ENCODE measurements at places on chromosomes 3 and 15.
A peak's percentile ranks its signal among the peaks of the same experiment; 100 is the strongest.

DNA sequence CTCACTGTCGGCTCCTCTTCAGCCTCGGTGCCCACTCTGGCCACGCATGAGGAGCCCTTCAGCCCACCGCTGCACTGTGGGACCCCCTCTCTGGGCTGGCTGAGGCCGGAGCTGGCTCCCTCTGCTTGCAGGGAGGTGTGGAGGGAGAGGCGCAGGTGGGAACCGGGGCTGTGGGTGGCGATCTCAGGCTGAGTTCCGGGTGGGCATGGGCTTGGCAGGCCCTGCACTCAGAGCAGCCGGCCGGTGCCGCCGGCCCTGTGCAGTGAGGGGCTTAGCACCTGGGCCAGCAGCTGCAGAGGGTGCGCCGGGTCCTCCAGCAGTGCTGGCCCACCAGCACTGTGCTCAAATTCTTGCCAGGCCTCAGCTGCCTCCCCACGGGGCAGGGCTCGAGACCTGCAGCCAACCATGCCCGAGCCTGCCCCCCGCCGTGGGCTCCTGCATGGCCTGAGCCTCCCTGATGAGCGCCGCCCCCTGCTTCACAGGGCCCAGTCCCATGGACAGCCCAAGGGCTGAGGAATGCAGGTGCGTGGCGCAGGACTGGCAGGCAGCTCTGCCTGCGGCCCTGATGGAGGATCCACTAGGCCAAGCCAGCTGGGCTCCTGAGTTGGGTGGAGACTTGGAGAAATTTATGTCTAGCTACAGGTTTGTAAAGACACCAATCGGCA is 899.1 kb downstream of the SI start:
- no peak for DNase-seq

GRCh38 chr15:42775416-42775815 is 38.5 kb upstream of the CDAN1 start:
- no peak for DNase-seq

- DNase-seq: no peak
Measured at GRCh38 chr15:65971741-65971995, 102.4 kb downstream of the RAB11A start.

- no peak for DNase-seq
Measured at GRCh38 chr3:64894006-64894405, 206.2 kb upstream of the ADAMTS9 start.

DNA sequence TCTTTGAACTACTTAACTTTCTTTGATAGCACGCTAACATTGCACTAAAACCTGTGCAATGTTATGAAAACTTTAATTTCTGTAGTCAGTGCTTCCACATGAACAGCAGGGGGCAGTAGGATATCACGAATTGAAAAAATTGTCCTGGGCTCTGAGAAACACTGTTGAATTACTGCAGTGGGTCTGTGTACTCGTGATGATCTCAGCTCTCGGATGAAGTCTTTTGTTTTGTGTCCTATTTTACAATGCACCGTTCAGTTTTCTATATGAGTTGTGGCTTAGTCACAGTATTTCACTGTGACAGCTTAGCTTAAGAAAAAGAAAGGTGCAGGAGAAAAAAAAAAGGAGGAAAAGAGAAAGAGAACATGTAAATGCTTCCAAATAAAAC is 141.3 kb upstream of the CCDC54 start:
- DNase-seq: peak; percentile 47

DNA sequence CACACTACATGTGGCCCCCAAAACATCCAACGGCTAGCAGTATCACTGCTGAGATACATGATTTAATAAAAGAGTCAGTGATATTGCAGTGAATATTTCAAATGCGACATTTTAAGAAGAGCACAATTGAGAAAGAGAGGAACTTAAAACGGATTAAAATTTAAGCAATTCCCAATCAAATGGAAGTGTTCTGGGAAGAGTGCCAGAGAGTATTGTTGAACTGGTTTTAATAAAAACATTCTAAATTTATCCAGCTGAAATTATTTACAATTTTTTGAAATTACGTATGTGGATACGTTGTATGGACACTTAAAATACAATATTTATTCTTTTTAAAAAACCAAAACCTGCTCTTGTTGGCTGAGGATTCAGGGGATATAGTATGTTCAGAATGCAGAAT is 117.7 kb downstream of the C3orf38 start:
- DNase-seq: no peak

- no peak for DNase-seq
Measured at GRCh38 chr3:45029661-45030060, 3.6 kb downstream of the CLEC3B start.

DNA sequence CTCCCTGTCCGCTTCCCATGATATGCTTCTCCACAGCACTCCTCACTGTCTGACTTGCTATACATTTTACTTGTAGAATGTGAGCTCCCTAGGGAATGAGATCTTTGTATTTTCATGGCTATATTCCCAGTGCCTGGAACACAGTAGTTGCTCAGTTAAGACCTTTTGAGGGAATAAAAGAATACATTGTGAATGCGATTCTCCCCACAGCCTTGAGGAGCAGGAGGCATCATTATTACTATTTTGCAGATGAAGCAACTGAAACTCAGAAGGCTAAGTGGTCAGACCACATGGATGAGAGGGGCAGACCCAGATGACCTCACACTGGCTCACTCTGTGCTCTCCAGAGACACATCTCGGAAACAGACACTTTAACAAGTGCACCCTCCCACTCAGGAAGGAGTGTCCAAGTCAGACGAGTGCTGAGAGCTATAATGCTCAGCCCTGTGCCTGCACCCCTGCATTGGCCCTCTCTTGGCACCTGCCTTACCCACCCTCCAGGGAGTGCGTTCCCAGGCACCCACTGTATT is 46.8 kb downstream of the SST start:
- no peak for DNase-seq

DNA sequence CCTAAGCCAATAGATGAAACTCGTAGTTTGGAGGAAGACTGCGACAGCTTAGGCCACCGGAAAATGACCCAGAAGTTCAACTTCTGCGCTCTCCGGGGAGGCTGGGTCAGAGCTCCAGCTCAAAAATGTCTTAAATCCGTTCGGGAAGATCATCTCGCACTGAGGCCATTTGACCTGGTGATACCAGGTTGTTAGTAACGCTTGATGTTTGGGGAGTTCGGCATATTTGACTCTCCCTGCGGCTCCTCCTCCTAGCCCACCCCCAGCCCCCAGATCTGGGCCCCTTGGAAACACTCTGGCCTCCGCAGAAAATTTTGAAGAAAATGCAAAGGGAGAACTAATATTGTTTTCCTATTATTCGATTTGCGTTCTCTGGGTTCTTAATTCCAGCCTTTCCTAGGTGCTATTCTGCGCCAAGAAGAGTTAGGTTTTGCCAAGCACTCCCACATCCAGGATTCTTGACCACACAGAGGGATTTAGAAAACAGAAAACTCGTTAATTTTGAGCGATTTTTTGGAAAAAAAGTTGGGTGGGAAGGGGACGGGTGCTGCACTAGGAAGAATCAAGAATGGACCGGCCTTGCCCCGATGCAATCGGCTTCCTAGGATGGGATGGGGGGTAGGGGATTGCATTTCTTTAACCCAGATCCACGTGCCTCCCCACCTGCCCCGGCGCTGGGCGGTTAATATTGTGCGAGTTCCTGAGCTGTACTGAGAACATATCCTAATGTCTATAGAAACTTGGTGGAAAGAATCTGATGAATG is 50.0 kb downstream of the ZIC4 start:
- no peak for DNase-seq

DNA sequence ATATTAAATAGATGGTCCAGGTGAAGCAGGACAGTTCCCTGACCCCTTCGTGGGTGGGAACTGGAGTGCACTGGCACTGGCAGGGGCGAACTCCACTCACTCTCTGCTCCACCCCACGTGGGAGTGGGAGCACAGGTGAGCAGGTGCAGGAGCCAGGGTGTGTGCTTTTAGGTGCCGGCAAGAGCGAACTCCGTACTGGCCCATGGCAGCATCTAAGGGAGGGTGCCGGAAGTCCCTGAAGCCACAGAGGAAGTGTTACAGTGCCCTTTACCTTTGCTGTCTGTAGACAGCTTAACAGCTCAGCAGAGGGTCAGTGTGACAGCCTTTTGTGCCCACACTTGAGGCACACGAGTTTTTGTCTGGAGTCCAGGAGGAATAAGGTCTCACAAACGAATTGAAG is 26.7 kb upstream of the PIAS1 start:
- no peak for DNase-seq

GRCh38 chr3:139759470-139759869 is 81.7 kb upstream of the NMNAT3 start:
- no peak for DNase-seq

DNA sequence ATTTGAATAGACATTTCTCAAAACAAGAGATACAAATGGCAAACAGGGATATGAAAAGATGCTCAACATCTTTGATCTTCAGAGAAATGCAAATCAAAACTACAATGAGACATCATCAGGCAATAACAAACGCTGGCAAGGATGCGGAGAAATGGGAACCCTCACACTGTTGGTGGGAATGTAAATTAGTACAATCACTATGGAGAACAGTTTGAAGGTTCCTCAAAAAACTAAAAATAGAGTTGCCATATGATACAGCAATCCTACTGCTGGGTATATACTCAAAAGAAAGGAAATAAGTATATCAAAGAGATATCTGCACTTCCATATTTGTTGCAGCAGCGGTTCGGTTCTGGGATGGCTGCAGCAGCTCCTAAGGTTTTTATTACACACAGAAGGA is 16.8 kb upstream of the LARS2 start:
- no peak for DNase-seq

- DNase-seq: no peak
Measured at GRCh38 chr3:46968783-46969428, 7.6 kb downstream of the CCDC12 start.

GRCh38 chr3:124469555-124469954 is 260.7 kb upstream of the UMPS start:
- no peak for DNase-seq

DNA sequence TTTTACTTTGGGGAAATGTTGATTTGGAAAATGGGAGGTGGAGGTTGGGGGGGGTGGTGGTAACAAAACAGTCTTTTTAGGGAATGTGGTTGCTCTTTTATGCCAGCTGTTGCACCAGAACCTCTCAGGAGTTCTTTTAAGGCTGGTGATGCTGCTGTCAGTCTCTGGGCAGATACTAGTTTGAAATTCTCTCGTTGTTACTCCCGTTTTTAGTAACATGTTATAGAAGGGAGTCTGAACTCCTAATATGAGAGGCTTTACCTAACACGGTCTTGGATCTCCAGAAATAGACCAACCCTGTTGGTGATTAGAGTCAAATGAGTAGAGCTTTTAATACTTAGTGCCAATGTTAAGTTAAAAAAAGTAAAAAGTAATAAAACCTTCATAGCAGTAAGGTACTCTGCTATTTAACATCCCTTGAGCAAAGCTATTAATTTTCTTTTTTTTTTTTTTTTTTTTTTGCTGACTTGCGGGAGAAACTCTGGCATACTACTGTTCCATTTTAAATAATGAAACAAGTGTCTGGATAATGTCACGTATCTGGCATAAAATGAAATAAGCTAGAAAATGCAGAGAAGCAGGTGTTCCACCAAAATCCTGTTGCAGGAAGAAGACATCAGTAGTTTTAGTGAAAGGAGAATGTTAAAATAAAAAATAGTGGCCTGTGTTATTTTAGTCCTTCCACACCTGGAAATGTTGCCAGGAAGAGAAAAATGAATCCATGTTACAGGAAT is 156.7 kb downstream of the CACNA1D start:
- no peak for DNase-seq

Measured in nephron progenitor cell (in vitro differentiated cells).